ENCODE measurements at places on chromosomes 6 and 20.
A peak's percentile ranks its signal among the peaks of the same experiment; 100 is the strongest.

- DNase-seq: no peak
These were observed 694.4 kb upstream of the CITED2 start for GRCh38 chr6:140068801-140069200.

- no peak for DNase-seq
These were observed 363.6 kb upstream of the POU3F2 start for GRCh38 chr6:98470821-98471220.

DNA sequence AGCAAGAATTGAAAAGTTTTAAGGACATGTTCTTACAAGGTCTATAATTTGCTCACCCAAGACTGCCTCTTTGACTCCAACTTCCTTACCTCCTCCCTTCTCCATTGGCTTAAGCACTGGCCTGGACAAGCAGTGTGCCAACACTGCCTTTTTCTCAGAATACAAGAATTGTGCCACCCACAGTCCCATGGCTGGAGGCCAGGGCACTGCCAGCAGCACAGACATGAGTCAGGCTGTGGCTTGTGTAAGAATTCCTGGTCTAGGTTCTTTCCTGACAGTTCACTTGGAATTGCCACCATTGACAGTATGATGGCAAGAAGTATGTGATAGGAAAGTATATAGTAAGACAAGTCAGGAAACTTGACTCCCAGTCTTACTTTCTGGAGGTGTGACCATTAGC lies 202.7 kb upstream of the MARCKS start:
- DNase-seq: no peak

GRCh38 chr6:111192911-111193555 lies 105.7 kb downstream of the SLC16A10 start:
- no peak for DNase-seq

DNA sequence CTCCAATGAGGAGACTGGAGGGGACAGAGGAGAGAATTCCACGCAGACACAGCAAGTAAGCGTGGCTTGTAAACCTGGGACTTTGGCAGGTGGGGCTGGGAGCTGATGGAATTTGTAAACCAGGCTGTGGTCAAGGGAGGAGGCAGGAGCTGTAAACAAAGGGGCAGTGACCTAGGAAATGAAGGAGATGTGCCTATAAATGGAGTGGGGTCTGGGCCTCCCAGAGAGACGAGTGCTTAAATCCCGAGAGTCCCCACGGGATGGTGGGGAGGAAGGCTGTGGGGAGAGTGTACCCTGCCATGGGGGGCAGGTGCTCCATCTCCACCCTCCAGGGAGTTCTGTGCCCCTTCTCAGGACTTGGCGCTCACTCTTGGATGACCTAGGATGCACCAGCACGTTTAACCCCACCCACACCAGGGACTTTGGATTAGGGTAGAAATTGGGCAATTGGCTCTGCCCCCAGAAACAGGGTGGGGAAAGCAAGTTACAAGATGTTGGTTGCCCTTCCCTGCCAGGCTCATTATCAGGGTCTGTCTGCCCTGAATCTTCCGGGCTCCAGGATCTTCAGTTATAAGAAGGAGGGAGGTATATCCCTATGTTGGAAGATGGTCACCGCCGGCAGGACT lies 4.0 kb upstream of the DHX16 start:
- no peak for DNase-seq

GRCh38 chr6:108260126-108260808 lies 573 bp downstream of the SNX3 start:
- peak; percentile 16 for DNase-seq

GRCh38 chr6:159955945-159956361 lies 12.9 kb upstream of the IGF2R start:
- no peak for DNase-seq

GRCh38 chr6:41638935-41639808 lies 904 bp downstream of the MDFI start:
- no peak for DNase-seq

- peak; percentile 56 for DNase-seq
These were observed 993 bp downstream of the STX16 start for GRCh38 chr20:58651946-58652605.

DNA sequence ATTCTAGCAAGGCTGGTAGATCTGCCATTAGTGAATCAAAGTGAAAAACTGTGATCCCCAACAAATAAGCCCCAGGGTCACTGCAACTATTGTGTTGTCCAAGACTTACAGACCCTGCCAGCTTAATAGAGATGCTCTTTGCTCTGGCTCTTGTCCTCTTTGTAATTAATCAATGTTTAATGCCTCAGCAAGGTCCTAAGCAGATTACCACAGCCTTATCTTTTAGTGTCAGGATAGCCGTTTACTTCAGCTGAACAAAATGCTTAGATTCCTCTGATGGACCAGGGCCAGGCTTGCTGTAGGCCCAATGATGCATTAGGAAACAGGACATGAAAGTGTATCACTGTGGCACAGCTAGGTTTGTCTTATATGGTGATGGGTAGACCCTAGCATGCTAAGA lies 353.3 kb downstream of the HACE1 start:
- DNase-seq: no peak

GRCh38 chr20:31663838-31664695 lies 26.4 kb downstream of the COX4I2 start:
- no peak for DNase-seq

GRCh38 chr20:46599227-46599987 lies 49.0 kb upstream of the OCSTAMP start:
- no peak for DNase-seq

DNA sequence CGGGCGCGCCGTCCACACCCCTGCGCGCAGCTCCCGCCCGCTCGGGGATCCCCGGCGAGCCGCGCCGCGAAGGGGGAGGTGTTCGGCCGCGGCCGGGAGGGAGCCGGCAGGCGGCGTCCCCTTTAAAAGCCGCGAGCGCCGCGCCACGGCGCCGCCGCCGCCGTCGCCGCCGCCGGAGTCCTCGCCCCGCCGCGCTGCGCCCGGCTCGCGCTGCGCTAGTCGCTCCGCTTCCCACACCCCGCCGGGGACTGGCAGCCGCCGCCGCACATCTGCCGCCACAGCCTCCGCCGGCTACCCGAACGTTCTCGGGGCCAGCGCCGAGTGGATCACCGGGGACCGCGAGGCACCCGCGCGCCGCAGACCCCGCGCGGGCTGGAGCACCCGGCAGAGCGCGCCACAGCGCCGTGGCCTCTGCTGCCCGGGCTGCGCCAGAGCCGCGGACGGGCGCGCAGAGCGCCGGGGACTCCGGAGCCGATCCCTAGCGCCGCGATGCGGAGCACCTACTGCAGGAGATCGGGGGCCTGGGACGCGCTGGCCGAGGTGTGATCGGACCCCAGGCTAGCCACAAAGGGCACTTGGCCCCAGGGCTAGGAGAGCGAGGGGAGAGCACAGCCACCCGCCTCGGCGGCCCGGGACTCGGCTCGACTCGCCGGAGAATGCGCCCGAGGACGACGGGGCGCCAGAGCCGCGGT lies at the start of gene BMP2:
TSS of gene BMP2 (plus strand) at position 151 of the 692 bp plus-strand sequence. CDS start 2,441 bp downstream, outside the sequence.
- DNase-seq: peak; percentile 37

GRCh38 chr6:37653229-37653628 lies 44.5 kb downstream of the MDGA1 start:
- DNase-seq: no peak

DNA sequence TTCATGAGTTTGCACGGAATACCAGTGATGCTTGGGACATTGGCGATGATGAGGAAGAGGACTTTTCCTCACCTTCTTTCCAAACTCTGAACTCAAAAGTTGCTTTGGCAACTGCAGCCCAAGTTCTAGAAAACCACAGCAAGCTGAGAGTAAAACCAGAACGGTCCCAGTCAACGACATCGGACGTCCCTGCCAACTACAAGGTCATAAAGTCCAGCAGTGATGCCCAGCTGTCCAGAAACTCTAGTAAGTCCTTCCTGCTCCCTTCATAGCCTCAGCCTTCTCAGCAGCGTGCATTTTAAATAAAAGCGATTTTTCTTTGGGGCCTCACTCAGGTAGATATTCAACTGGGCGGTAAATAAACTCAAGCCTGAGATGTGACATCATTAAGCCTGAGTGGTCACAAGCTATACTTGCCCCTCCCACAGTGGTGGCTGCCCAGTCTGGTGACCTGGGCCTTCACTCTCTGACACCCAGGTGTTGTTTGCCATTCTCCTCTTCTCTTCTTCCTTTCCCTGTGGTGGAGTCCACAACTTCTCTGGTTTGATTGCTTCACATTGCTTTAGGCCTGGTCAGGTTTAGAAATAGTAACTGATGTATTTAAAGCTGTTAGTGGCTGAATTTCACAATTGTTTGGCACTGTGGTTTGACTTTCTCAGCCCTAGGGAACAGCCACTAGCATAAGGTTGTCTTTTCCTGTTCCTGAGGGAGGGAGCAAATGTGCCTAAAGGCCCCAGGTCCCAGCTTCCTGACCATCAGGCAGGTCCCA lies 21.6 kb upstream of the TMEM217 start:
- no peak for DNase-seq

Measured in GM12891 (cell line).